Kidney (tissue), 22 donors: ENCODE measurements at places on chromosomes 3 and 15. TPM values are rescaled to one million over a fixed set of nuclear protein-coding genes. Genes with fewer than 3 reads are reported as not detected.

DNA sequence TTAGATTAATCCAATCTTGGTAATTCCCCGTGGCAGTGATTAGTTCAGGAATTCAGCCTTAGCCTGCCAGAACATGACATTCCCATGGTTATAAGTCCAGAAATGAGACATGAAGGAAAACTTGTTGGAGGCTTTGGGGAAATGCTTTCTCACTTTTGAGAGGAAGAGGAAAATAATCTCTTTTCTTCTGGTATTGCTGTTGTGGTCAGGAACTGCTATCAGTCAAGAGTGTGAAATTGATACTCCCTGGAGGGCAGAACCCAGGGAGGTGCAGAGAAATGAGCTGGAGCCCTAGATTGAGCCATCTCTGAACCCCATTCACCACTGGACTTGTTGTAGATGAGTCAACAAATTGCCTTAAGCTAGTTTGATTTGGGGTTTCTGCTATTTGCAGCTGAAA lies 38.6 kb upstream of the APH1B start:
- no peak for DNase-seq

- DNase-seq: no peak
These were observed 12.4 kb downstream of the PFN2 start for GRCh38 chr3:149958171-149958796.

DNA sequence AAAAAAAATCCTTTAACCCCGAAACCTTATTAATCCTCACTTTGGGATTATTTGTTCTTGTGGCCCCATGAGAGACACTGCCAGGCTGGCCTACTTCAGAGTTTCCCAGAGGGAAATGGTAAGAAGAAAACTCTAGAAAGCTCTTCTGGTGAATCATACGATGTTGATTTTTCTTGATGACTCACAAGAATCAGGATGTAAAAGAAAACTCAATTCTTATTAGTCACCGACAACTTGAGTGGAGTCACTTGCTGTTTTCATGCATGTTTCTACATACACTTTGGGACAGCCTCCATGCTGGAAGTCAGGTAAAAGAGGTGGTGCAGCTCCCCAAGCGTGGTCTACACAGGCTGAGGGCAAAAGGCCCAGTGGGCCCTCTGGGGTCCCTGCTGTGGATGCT lies 42.8 kb downstream of the MYO5C start:
- DNase-seq: no peak

GRCh38 chr15:93855181-93855826 lies 376.1 kb upstream of the MCTP2 start:
- no peak for DNase-seq

GRCh38 chr15:64092075-64092820 lies 1.4 kb downstream of the CIAO2A start:
- DNase-seq: no peak

- DNase-seq: peak; percentile 88
These were observed 60.8 kb upstream of the ARHGEF3 start for GRCh38 chr3:56862352-56863062.

- no peak for DNase-seq
These were observed 9.3 kb downstream of the GALNT15 start for GRCh38 chr3:16183601-16184270.

Gene BUB1B
- total RNA-seq: 0.94 TPM

Gene SCAANT1
- total RNA-seq: not detected

Gene THSD4
- 36.3 TPM for total RNA-seq

Gene FAM107A
- 180 TPM for total RNA-seq

Gene POMGNT2
- total RNA-seq: 15.4 TPM
